ENCODE measurements at places on chromosomes 3 and 15.

- DNase-seq = no peak
Measured at GRCh38 chr15:48643206-48643605, 2.3 kb downstream of the FBN1 start.

- DNase-seq = peak; percentile 28
Measured at GRCh38 chr15:39455471-39455991, 125.3 kb upstream of the THBS1 start.

GRCh38 chr3:146953511-146953981, 348.4 kb upstream of the PLSCR5 start:
- DNase-seq = no peak

GRCh38 chr3:177597311-177598096, 400.2 kb upstream of the TBL1XR1 start:
- peak; percentile 30 for DNase-seq

- DNase-seq = no peak
Measured at GRCh38 chr15:39976291-39977274, 42.7 kb downstream of the EIF2AK4 start.

DNA sequence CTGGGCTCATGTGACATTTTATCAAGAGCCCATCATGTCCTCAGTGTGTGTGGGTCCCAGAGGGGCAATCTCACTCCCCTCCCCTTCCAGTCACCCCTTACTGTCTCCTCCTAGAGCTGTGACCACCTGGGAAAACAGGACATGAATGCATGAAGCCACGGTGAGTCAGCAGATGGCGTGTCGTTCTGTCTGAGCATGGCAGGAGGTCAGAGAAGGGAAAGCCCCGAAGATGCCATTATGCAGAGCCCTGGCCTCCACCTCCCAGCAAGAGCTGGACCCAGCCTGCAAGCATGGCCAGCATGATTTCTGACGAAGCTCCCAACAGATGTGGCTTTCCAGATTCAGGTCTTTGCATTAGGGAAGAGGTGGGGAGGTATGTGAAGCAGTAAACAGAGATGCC, 118.5 kb downstream of the TLE3 start:
- no peak for DNase-seq

- no peak for DNase-seq
Measured at GRCh38 chr3:115960799-115961198, 337.5 kb downstream of the GAP43 start.

DNA sequence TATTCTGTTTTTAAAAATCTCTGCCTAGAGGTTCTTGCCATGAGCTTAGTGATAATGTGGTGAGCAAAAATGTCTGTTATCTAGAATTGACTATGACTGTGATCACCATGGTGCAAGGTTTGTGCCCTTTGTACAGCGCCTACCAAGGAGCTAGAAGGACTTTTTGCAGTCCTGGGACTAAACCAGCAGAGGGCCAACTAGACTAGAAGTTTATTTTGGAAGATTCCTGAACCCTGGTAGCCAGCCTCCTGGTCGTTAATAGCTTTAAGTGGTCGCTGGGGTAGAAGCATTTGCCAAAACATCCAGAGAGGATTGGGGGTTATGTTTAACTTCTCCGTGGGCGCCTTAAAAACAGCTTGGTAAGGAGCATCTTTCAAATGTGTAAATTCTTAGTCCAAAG, 7.8 kb downstream of the SCG5 start:
- DNase-seq = no peak

GRCh38 chr3:126306888-126307482, 50.2 kb downstream of the KLF15 start:
- DNase-seq = no peak

DNA sequence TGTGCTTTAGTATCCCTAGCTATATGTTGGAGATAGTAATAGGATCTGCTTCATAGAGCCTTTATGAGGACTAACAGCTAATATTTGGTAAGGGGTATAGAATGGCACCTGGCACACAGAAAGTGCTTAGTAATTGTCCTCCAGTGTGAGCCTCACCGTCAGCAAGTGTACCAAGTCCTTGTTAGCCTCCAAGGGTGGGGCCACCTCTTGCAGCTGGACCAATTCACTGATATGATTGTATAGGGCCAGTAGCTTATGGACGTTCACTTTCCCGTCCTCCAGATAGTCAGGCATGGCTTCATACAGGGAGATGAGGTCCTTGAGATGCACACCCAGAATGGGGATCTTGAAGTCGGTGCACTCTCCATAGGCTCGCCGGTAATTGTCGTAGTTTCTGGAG, 53.6 kb downstream of the FAM98B start:
- DNase-seq = no peak

DNA sequence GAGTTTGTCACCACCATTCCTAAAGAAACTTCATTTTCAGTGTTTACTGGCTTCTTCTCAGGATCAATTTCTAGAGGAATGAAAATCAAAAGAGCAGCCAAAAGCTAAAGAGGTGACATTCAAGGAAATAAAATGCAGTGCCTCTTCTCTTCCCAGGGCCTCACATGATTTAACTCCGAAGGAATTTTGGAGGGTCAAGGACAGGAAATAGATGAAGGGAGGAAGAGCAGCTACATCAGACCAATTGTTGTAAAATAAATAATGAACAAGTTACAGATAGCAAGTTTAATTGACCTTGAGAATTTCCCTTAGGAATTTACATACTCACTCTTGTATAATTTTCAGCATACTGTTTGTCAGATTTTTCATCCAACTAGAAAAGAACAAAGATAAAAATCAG, 78.1 kb downstream of the LRRFIP2 start:
- no peak for DNase-seq

DNA sequence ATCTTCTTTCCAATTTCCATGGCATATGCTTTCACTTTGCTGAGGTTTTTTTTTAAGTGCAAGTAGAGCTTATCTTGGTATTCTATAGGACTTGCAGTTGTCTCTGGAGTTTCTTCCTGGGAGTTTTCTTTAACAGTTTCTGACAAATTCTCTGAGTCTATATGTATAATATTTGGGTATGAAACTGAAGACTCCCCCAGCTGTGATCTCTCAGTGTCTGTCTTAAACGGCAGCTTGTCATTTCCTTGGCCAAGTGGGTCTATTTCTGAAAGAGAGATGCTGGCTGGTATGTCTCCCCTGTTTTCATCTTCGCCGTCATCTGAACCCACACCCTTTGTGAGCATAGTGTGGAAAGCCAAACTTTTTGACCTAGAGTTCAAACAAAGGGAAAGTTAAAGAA, 73.3 kb upstream of the PTX3 start:
- no peak for DNase-seq

- no peak for DNase-seq
Measured at GRCh38 chr3:73361591-73361990, 263.1 kb downstream of the PDZRN3 start.

GRCh38 chr3:114506591-114507300, 212.9 kb downstream of the TIGIT start:
- DNase-seq = no peak

GRCh38 chr3:173599673-173600072, 202.1 kb downstream of the NLGN1 start:
- no peak for DNase-seq

- DNase-seq = no peak
Measured at GRCh38 chr3:126494204-126494969, 18.7 kb upstream of the ZXDC start.

GRCh38 chr3:181955566-181955965, 243.8 kb downstream of the SOX2 start:
- DNase-seq = no peak

- DNase-seq = no peak
Measured at GRCh38 chr3:58537412-58538301, 667 bp upstream of the ACOX2 start.

DNA sequence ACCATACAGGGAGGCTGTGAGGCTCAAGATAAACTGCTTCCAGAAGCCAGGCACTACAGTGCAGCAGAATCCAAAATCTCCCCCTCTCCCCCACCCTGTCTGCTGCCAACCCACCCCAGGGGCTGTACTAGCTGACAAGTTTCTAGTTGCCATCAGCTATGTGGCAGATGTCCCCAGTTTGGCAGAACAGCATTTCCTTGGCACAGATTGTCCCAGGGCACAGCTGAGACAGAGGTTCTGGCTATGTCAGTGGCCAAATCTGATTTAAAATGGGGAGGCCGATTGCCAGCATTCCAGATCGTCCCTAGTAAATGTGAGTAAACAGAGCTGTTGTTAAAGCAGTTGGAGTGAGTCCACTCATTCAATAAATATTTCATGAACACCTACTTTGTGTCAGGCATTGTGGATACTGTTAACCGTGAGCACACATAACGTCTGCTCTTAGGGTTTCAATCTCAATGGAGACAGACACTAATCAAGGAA, 28.0 kb upstream of the CCDC174 start:
- no peak for DNase-seq

- DNase-seq = no peak
Measured at GRCh38 chr3:187051066-187051465, 88.2 kb downstream of the RPL39L start.

- DNase-seq = no peak
Measured at GRCh38 chr3:104412608-104413580, 953.8 kb upstream of the ALCAM start.

DNA sequence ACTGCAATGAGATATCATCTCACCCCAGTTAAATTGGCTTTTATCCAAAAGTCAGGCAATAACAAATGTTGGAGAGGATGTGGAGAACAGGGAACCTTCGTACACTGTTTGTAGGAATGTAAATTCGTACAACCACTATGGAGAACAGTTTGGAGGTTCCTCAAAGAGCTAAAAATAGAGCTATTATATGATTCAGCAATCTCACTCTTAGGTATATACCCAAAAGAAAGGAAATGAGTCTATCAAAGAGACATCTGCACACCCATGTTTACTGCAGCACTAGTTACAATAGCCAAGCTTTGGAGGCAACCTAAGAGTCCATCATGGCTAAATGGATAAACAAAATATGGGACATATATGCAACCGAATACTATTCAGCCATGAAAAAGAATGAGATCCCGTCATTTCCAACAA, 68.0 kb upstream of the HES1 start:
- DNase-seq = no peak

GRCh38 chr3:12629560-12629959, 34.4 kb downstream of the RAF1 start:
- no peak for DNase-seq

DNA sequence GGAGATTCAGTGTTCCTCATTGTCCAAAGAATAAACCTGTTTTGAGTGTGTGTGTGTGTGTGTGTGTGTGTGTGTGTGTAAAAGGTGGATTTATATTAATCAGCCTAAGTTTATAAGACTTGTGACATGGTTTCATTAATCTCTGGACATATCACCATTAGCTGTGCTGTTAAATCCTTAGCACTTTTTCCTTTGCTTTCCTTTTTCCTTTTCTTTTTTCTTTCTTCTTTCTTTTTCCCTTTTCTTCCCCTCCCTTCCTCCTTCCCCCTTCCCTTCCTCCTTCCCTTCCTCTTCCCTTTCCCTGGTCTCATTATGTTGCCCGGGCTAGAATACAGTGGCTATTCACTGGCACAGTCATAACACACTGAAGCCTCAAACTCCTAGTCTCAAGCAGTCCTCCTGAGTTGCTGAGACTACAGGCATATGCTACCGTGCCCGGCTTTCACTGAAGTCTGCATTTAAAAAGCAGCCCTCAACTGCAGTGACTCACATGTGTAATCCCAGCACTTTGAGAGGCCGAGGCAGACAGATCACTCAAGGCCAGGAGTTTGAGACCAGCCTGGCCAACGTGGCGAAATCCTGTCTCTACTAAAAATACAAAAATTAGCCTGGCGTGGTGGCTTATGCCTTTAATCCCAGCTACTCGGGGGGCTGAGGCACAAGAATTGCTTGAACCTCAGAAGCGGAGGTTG, 28.6 kb upstream of the ITPKA start:
- DNase-seq = no peak

GRCh38 chr3:171228240-171228639, 201.7 kb upstream of the SLC2A2 start:
- DNase-seq = no peak

DNA sequence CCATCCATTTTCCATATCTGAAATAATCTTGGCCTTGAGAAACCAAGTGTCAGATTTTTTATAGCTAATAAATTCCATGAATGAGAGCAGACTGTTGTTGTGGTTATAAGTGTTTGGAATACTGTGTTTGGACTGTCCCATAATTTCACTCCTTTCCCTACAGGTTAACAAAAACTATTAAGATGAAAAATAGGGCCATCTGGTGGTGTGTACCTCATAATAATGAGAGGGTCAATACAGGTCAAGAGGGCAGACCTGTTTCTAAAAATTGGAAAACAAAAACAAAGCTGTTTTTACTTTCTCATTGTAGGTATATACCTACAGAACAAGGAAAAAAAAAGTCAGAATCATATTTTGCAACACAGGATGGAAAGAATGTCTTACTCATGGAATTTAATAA, 553.8 kb upstream of the SGO1 start:
- no peak for DNase-seq

GRCh38 chr3:51382076-51382745, 2.9 kb upstream of the MANF start:
- no peak for DNase-seq

GRCh38 chr3:115999001-115999585, 375.8 kb downstream of the GAP43 start:
- DNase-seq = no peak

DNA sequence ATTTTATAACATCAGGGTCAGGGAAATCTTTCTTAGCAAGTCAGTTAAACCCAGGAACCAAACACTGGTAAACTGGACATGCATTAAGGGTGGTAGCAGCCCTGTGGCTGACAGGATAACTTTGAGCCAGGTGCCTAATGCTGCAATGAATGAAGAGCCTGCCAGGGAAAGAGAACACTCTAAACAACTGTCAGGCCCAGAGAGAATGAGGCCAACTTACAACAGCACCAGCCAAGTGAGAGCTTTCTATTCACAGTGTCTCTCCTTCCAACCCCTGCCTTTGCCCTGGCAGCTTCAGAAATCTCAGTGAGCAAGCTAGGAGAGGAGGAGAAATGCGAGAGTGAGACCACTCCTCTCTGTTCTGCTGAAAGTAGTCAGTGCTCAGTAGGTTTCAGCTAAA, 50.4 kb upstream of the ATP2C1 start:
- DNase-seq = no peak

DNA sequence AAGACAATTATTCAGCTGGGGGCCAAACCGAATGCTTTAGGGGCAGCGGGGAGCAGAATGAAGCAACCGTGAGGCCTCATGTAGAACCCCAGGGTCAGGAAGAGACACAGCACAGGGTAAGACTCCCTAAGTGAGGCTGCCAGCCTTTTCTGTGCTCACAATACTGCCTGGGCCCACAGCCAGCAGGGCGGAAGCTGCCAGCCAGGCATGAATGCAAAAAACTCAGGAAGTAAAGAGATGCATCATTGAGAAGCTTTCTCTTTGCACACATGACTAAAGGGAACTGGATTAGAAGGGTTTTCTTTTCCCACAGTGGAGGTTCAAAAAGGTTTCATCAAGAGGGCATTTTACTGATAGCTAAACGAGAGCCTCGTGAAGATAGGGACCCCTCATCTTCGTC, 33.3 kb downstream of the CA12 start:
- DNase-seq = no peak

DNA sequence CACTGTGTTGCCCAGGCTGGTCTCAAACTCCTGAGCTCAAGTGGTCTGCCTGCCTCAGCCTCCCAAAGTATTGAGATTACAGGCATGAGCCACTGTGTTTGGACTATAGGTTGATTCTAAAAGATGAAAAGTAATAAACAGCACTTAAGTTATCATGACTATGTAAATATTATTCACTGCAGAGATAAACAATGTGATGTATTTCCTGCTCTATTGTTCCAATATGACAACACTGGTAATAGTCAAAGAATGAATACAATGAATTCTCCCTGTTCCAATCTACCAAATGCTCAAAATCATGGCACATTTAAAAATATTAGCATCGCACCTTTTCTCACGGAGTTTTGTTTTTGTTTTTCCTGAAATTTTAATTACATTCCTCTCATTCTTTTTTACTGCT, 36.8 kb upstream of the TBL1XR1 start:
- no peak for DNase-seq

All from activated CD4-positive, alpha-beta T cell treated with anti-CD3 and anti-CD28 coated beads for 48 hours (primary cell).